ENCODE measurements at places on chromosomes 11 and 22.

GRCh38 chr22:49091917-49092545, 735.6 kb downstream of the BRD1 start:
- no peak for DNase-seq

DNA sequence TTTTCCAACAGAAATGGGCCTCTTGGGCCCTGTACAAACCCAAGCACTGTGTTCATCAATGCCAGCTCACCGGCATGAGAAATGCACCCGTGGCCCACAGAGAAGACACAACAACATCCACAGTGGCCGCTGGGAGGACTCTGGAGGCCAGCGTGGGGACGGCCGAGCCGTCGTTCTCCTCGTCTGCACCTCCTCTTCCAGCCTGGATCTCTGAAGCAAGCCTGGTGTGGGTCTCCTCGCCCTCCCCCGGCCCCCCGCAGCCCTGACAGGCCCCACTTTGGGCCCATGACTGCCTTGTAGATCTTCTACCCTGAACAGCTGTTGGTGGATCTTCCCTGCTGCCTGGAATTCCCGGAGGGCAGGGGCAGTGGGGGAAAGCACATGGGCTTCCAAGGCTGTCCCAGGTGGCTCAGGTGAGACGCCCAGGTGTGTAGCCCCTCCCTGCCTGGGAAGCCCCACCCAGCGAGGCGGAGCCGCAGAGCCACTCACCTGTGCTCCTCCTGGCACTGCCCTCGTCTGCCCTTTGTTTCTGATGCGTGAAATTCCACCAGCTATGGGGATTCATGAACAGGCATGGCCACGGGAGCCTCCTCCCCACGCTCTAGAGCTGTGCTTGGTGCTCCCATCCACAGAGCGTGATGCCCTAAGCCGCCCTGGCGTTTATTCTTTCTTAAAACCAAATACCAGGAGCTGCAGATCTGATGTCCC, 225.9 kb downstream of the BRD1 start:
- DNase-seq, result no peak

DNA sequence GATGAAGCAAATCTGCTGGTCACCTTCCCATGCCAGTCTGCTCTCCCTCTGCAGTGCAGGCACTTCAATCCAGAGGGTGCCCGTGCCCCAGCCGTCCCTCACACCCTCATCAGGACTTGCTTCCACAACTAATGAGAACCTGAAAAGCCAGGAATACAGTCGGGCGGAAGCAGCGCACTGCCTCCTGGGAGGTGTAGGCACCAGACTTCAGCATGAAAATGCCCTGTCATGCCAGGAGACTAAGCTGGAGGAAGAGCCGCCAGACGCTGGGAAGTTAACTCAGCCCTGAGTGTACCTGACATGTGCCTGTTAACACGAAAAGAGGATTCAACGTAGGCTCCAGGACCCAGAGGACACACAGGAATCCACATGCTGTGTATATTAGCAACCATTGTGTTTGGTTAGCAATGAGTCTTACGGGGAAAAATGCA, 40.1 kb upstream of the FLI1 start:
- no peak for DNase-seq

- DNase-seq, result no peak
Observed at GRCh38 chr11:92663539-92663938, 305.9 kb upstream of the MTNR1B start.

DNA sequence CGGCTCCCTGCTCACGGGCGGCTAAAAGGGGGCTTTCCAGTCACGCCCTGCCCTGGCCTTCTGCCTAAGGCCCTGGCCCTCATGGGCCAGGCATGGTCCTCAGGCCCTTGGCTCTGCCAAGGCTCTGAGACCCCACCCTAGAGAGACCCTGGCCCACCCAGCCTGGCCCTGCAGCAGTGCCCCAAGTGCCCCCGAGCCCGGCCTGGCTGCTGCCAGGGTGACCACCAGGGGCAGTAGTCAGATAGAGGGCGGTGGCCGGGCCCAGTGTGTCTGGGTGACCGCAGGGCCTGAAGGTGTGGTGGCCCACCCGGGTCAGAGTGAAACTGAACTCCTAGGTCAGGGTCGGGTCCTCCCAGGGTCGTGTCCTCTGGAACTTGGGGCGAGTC, 29.4 kb upstream of the CCDC188 start:
- no peak for DNase-seq

- DNase-seq, result peak; percentile 50
Observed at GRCh38 chr22:49994361-49995040, 18.1 kb downstream of the IL17REL start.

Data from activated naive CD4-positive, alpha-beta T cell treated with anti-CD3 and anti-CD28 coated beads, Interleukin-2, amount 50 U/mL, for 72 hours (primary cell).